ENCODE measurements at places on chromosomes 3 and 15. TPM values are rescaled to one million over a fixed set of nuclear protein-coding genes. Genes with fewer than 3 reads are reported as not detected.
A peak's percentile ranks its signal among the peaks of the same experiment; 100 is the strongest.

- no peak for DNase-seq
These were observed 30.2 kb downstream of the HEG1 start for GRCh38 chr3:125025642-125026041.

The ARGFX gene
- not detected for total RNA-seq

The PRSS50 gene
- total RNA-seq = not detected

- DNase-seq = no peak
These were observed 52.7 kb downstream of the RBMS3 start for GRCh38 chr3:29333576-29333975.

The NR2E3 gene
- total RNA-seq = not detected

The CD200R1L gene
- total RNA-seq = not detected

DNA sequence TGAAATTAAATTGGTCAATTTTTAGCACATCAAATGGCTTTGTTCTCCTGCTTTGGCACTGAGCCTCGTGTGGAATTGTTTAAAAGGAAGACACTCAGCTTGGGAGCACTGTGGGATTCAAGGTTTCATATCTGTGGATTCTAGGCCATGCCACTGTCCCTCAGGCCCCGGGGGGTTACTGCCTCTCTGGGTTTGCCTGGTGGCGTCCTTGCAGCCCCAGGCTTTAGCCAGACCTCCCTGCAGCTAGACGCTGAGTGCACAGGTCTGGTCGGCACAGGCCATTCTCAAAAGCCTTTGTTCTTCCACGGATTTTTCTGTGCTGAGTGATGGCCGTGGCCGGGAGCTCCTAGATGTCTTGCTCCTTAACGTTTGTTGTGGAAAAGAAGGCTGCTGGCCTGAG is 76.2 kb downstream of the CACNA2D3 start:
- no peak for DNase-seq

The POLQ gene
- 14.6 TPM for total RNA-seq

- peak; percentile 38 for DNase-seq
These were observed 76.7 kb upstream of the VGLL4 start for GRCh38 chr3:11720304-11720898.

DNA sequence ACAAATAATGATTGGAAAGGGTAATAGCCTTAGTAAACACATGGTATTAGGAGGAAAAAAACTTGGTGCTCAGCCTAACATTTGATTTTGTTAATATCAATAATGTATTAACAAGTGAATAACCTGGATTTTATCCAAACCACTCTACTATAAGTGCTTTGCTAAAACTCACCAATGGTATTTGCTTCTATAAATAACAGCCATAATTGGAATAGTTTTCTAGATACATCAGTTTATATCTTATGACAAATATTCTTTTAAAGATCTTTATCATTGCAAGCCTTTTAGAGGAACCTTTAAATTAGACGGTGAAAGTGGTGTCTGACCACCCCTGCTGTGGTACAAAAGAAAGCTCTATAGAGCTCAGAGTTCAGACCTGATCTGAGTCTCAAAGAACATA is 123.9 kb downstream of the SHOX2 start:
- no peak for DNase-seq

The CCDC191 gene
- total RNA-seq = 0.51 TPM

DNA sequence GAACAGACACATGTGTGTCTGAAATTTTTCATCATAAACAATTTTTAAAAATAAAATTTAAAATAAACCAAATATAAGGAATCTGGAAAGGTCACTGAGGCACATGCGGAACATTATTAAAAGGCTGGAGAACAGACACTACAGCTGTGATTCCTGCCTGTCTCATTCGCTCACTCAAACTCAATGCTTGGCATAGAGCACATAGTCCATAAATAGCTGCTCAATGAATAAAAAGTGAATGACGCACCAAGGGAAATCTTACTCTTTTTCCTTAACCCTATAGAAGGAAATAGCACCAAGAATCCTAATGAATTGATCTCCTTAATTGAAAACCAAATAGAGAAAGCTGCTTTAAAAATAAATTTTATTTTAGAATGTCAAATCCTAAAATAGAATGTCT is 98.4 kb downstream of the FSIP1 start:
- DNase-seq = peak; percentile 33

GRCh38 chr3:13219077-13219901 is 146.1 kb upstream of the IQSEC1 start:
- no peak for DNase-seq

- no peak for DNase-seq
These were observed 11.7 kb downstream of the ITGA11 start for GRCh38 chr15:68420186-68420684.

DNA sequence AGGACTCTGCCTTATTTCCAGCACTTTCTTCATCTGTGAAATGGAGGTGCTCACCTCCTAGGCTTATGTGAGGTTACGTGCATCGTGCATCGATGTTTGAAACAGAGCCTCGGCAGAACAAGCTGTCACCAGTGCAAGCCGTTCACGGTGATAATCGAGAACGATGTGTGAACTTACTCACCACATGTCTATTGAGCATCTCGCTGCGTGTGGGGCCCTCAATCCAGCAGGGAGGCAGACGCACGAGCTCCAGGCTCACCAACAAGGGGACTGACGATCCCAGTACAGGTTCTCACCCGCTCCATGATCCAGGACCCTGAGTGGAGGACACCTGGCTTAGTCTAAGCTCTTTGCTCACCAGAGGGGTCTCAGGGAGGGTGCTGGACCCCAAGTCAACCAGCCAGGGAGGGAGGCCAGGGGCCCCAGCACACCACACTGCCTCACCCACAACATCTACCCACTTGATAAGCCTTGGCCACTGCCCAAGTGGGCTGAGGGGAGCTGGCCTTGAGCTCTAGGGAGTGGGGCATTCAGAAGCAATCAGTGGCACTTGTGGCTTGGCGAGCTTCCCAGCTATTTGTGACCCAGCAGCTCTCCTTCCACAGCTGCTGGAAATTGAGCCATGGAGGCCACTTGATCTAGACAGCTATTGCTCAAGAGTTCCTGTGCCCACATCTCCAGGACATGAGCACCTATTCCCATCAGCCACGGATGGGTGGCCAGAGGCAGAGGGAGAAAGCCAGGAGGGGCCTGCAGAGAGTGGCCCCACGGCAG is 34.4 kb upstream of the SLC6A1 start:
- DNase-seq = peak; percentile 74

- DNase-seq = peak; percentile 49
These were observed at the start of gene HTR3E for GRCh38 chr3:184096811-184097383. TSS of gene HTR3E (plus strand) at chr3:184097064. CDS start at chr3:184097530, 466 bp downstream.

The MASP1 gene
- total RNA-seq = not detected

Data from LHCN-M2 (cell line).